Stimulated activated CD8-positive, alpha-beta memory T cell treated with anti-CD3 and anti-CD28 coated beads, Interleukin-4, amount 100 ng/mL, for 1 hour (primary cell): ENCODE measurements at places on chromosomes 12 and 14.

DNA sequence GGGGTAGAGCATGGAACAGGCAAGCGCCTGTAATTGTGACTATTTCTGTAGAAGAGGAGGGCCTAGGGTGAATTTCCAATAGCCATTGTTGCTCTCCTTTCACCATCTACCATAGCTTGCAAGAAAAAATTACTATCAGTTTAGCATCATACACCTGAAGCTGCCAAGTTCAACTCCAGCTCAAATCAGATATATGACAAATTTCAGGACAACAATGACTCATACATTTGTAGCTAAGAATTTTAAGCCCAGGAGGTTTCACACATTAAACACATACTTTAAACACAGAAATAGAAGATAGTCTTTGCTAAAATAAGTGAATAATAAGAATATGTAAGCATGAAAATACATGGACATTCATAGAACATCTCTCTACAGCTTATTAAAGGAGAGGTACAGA is 17.6 kb upstream of the G2E3 start:
- no peak for DNase-seq

- no peak for DNase-seq
These were observed 9.8 kb upstream of the KDM2B start for GRCh38 chr12:121590476-121591143.

DNA sequence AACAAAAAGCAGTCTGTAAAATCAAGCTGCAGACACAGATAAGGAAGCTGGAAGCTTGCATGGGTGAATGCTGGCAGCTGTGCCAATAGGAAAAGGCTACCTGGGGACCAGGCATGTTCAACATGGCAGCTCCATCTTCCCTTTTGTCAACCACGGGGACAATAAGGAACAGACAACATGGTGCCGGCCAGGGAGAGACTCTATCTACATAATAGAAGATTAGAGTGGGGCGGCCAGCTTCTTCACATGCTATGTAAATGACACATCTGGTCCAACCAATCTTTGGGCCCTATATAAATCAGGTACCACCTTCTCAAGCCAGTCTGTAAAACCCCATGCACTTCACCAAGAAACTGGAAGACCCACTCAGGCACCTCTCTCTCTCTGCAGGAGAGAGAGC is 157.6 kb downstream of the SUDS3 start:
- no peak for DNase-seq

GRCh38 chr12:7638760-7639555 is 26.8 kb downstream of the APOBEC1 start:
- peak; percentile 43 for DNase-seq

- DNase-seq, result no peak
These were observed 184.3 kb upstream of the RTL1 start for GRCh38 chr14:101087614-101088394.

GRCh38 chr12:109573914-109574244 is 285 bp downstream of the MVK start:
- no peak for DNase-seq

DNA sequence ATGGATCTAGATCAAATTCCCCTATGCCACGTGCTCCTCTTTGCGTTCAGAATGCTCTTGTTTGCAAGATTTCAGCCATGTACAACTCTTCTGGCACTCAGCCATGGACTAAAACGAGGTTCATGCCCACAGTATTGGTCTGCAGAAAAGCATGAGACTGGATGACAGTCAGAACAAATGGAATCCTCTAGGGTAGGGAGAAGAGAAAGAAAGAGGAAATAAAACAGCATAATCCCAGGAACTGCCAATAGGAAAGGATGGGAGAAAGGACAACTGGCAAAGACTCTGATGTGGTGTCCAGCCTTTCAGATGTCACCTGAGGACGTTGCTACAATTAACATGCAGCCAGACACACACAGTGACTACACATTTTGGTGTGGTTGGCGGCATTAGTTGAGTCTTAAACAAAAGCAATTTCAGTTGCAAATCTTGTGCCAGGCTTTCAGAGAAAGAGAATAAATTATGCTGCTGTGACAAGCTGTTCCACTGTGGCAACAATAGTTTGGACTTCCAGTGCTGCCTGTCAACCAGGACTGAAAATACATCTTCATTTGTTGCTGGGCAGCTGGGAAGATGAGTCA is 338.0 kb downstream of the RGS6 start:
- no peak for DNase-seq

DNA sequence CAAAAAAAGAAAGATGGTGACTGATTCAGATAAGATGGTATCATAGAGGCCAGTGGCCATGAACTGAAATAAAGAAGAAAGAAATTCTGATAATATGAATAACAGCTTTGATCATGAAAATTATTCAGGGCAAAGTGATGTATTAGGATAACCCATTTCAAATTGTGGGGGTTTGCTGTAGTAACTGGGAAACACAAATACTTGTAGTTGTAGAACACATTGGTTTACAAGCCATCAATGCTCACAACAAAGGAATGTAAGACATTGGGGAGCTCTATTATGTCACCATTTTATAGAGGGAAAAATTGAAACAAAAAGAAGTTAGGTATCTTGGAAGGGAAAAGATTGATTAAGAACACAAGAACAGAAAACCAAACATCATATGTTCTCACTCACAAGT is 140.4 kb upstream of the FRMD6 start:
- DNase-seq, result no peak

DNA sequence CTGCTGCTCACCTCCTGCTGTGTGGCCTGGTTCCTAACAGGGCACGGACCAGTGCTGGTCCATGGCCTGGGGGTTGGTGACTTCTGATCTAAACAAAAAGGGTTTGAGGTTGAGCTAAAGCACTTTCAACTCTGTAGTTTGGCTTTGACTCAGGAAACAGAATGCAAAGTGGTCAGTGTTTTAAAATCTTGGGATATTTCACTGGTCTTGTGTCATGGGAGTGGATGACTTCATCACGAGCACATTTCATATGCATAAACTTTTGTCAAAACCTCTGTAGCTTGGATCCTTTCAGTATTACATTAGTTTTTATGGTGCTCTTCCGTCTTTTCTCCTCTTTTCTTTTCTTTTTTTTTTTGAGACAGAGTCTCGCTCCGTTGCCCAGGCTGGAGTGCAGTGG is 25.6 kb downstream of the FAM161B start:
- no peak for DNase-seq

- no peak for DNase-seq
These were observed 71.4 kb downstream of the TMEM260 start for GRCh38 chr14:56650979-56651378.

- DNase-seq, result no peak
These were observed 168.7 kb upstream of the HIF1A start for GRCh38 chr14:61526405-61527312.
